ENCODE measurements at places on chromosomes 11 and 22.
A peak's percentile ranks its signal among the peaks of the same experiment; 100 is the strongest.

DNA sequence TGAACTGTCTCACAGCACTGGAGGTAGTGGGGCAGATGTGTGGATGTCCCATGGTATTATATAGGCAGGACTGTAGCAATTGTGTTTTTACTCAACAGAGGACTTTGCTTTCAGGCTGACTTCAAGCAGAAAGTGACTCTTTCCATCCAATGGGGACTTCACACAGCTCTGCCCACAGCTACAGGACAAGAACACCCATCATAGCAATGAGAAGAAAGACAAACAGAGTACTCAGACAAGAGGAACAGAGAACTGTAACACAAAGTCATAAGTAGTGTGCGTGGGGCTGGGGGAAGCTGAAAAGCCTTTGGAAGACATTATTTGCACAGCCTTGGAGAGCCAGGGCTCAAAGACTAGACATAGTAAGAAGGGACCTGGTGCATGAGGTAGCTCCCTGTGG lies 70.3 kb downstream of the CCDC81 start:
- DNase-seq, result no peak

DNA sequence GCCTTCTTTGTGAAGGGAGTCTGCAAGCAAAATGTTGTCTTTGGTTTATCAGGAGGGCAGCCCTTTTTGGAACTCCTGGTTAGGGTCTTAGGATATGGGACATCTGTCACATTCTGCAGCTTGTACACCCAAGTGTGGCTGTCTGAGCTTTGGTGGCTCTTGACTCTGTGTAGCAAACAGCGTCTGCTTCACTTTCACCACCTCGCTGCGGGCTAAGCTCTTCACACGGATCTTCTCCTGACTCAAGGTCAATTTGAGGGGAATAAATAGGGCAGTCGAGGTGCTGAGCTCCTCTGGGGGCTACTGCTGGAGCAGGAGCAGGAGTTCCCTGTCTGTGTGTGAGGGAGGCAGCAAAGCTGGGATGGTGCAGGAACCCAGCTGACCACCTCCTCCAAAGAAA lies 10.6 kb downstream of the MICAL2 start:
- no peak for DNase-seq

DNA sequence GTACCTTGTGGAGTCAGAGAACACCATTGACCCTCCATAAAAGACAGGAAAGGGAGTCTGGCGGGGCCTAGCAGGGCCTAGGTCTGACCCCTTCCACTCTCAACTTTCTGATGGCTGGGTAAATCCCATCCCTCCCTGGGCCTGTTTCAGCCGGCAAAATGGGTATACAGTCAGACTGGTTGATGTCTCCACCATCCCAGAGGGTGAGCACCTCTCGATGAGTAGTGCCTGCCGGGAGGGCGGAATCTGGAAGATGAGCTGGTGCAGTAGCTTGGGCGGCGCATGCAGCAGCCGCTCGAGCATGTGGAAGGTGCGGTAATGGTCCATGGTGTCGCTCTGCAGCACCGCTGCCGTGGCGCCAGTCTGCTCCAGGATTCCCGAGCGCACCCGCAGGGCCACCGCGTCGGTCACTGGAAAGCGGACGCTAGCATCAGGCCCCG lies 528 bp downstream of the FIBP start:
- no peak for DNase-seq

DNA sequence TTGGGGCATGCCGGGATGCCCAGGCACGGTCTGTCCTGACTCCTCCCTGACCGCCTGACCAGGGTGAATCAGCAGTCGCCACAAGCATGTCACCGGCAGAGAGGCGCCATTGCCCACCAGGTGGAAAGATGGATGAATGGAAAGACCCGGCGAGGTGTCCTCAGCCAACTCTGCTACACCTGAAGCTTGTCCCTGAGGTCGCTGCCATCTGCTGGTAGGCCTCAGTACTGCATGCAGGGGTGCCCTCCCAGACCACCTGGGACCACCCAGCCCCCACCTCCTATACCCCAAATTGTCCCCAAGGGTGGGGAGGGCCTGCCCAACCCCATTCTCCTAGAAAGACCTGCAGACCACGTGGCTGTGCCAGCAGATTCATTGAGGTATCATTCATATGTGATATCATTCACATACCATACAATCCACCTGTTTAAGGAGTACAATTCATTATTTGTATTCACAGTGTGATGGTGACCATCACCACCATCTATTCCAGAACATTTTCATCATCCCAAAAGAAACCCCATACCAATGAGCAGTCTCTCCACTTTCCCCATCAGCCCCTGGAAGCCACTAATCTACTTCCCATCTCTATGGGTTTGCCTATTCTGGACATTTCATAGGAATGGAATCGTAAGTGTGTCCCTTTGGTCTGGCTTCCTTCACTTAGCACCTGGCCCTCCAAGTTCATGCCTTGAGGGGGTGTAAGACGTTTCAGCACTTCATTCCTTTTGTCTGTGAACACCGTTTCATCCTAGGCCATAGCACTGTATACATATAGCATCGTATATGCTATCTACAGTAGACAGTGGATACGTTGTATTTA lies 17.5 kb downstream of the FGF3 start:
- no peak for DNase-seq

DNA sequence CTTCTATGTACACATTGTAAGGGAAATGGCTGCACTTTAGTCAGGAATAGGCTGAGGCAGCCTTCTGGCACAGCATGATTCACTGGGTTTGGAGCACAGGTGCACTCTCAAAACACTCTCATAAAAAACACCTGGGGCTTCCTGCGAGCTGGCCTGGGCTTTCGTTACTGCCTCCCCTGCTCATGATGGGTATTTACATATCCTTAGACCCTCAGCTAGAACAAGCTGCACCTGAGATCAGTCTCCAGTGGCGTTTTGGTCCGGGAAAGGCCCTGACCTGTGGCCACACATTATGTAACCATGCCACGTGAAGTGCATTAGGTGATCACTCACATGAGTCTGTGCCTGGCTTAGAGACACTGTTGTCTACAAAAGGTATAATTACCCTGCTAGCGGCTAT lies 321.7 kb downstream of the TMEM135 start:
- peak; percentile 74 for DNase-seq

DNA sequence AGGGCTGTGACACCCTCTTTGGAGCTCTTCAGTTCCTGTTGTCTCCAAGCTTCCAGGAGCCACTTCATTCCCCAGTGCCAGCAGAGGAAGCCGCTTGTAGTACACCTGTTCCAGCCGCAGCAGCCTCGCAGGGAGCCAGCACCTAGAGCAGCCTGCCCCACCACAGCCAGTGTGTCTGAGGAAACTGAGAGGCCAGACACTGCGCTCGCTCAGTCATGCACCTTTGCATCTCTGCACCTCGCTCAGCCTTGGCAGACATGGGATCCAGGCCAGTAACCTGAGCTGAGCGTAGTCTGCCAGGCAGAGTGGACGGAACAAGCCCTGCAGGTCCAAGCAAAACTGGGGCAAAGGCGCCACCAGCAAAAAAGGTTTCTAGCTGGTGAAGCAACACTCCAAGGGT lies 1072.1 kb downstream of the JRKL start:
- DNase-seq, result no peak

DNA sequence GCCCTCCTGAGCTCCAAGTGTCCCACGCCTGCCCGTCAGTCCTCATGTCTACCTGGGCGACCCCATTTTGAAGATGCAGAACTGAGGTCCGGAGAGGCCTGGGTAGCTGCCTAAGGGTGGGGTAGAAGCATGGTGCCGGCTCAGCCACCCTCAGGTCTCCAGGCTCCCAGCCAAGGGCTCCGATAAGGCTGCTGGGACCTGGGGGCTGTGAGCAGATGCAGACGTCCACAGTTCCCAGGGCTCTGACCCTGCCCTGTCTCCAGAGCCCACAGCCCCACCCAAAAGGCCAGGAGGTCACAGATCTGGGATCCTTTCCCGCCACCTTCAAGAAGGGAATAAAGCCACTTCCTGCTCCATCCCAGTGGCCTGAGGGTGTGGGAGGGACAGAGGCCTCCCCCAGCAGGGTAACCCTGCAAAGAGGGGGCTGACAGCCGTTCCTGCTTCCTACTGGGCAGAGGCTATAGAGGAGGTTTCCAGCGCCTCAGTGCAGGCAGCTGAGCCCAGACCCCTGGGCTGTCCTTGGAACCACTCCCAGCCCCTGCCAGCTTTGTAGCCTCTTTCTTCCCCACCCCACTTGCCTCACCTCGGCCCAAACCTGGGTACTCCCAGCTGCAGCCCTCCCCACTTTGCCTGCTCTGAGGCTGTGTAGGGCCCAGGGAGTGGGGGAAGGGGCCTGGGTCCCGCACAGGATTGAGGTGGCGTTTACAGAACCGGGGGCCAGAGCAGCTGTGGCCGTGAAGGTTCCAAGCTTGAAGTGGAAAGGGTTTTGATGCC lies 85.5 kb downstream of the CDKN1C start:
- no peak for DNase-seq

DNA sequence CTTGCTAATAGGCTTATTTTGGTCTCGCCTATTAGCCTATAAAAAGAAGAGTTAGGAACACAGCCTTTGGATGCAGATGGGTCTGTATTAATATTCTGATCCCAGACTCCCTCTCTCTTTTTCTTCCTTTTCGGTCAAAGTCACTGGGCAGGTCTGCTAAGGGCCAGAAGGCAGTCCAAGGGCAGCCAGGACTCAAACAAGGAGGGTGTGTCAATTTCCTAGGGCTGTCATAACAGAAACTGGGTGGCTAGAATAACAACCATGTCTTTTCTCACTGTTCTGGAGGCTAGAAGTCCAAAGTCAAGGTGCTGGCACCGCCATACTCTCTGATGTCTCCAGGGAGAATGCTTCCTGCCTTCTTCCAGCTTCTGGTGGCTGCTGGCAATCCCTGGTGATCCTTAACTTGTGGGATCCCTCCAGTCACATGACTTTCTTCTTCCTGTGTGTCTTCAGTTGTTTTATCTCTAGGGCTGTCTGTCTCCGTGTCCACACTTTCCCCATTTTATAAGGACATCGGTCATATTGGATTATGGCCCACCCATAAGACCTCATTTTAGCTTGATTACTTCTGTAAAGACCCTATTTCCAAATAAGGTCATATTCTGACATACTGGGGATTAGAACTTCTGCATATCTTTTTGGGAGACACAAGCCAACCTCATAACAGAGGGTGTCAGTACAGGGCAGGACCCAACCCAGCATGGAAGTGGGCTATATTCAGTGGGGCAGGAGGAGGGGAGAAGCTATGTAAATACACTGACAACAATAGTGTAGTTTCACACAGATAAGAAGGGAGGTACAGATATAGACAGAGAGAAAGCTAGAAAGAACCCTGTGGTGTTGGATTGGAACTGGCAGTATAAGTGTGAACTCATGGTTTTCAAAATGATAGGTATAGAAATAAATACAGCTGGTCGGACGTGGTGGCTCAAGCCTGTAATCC lies 5.9 kb upstream of the CSF2RB start:
- DNase-seq, result no peak

DNA sequence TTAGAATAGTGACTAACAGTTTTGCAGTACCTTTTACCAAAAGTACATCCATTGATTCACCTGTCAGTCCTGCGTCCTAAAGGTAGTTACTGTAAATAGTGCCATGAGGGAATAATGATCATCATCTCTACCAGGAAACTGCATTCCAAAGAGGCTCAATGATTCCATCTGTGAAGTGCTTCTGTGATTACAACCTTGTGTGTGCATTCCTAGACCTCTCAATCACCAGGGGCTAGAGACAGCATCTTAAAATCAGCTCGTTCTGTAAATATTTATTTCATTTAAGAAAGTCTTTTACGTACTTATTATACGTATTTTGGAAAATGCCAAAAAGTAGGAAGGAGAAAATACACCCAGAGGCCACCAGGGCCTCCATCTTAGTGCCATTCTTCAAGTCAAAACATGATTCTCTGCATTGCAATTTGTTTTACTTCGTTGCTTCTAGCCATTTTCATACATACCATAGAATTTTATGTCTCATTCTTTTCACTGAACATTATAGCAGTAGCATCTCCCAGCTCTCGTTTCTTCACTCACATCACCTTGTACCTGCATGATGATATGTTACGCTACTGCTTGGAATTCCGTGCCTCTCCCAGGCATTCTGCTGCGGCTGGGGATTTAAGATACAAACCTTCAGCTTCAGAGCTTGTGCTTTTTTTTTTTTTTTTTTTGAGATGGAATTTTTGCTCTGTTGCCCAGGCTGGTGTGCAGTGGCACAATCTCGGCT lies 117.0 kb downstream of the SEZ6L start:
- no peak for DNase-seq

- DNase-seq, result no peak
These were observed 27.0 kb downstream of the SGSM3 start for GRCh38 chr22:40397396-40397795.

DNA sequence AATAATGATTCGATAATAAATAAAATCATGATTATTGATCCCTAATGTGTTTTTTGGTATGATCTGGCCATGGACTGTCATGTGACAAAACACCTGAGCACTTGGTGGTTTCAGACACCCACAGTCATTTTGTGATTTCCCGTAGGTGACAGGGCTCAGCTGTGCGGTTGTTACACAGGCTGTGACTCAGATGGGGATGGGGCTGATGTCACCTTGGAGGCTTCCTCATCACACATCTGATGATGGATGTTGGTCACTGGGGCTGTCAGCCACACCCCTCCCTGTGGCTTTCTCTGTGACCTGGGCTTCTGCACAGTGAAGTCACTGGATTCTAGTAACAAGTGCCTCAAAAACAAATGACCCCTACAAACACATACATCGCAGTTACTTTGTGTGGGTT lies 995.1 kb downstream of the BRD1 start:
- no peak for DNase-seq

- DNase-seq, result no peak
These were observed 2.3 kb upstream of the IL17REL start for GRCh38 chr22:50014655-50015401.

GRCh38 chr11:12214751-12215150 lies 104.4 kb downstream of the MICAL2 start:
- no peak for DNase-seq

DNA sequence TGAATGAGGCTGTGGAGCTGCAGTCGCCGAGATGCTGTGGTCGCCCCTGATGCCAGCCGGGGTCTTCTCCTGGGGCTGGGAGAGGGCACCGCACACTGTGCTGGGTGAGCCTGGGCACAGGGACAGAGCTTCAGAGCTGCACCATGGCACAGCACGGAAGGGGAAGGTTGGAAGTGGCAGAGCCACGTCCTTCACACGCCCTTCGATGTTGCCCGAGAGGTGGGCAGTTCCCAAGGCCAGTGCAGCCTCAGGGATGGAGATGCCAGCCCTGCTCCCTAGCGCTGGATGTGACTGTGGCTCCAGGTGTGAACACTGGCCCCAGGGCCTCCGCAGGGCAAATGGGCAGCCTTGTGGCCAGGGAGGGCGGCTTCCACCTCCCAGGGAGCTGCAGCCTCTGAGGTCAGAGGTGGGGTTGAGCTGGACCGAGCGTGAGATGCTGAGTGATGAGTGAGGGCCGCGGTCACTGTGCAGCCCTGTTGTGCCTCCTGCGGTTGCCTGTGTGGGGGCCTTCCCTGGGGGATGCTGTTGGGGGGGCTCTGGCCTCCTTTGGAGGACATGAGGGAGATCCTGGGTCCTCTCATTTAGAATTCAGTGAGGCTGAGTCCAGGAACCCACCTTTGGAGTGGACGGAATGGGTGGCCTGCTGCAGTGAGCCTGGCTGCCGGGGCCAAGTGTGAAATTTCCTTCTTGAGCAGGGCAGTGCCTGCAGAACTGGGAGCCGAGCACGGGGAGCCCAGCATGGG lies 1090.0 kb downstream of the BRD1 start:
- no peak for DNase-seq

All from NCI-H187 (cell line).